ENCODE measurements at places on chromosomes 2 and 18.
A peak's percentile ranks its signal among the peaks of the same experiment; 100 is the strongest.

DNA sequence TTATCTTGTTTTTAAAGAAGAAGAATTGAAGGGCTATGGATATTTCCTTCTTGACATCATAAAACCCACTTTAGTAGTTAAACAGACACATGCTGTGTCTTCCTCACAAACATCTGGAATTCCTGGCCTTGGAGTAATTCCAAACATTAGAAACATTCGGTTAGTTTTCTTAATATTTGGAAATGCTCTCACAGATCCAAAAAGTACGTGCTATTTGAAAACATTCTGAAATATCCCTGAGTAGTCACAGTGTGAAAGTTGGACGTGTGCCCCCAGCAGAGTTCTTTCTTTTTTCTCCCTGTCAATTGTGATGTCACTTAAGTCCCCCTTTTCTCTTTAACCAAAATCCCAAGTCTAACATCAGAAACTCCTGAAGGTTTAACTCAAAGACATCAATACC lies 91.3 kb downstream of the ANTXR1 start:
- DNase-seq, result no peak

DNA sequence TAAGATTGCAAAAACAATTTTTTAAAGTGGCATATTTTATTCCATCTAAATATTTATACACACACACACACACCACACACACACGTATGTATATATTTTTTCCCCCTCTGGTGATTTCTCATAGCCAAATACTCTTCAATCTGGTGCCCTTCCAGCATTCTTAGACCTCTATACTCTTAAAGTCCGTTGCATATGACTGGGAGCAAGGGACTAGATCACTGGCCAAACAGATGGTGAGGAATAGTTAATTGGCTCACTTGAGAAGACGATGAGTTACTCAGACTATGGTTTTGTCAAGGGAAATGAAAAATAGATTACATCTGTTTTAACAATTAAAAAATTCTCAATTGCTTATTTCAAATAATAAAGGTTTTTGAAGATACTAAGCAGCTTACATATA lies 512.5 kb upstream of the LRRTM4 start:
- no peak for DNase-seq

- no peak for DNase-seq
These were observed 127.6 kb upstream of the PKDCC start for GRCh38 chr2:41920181-41920580.

- peak; percentile 64 for DNase-seq
These were observed 844.3 kb downstream of the MBD2 start for GRCh38 chr18:53380063-53380639.

DNA sequence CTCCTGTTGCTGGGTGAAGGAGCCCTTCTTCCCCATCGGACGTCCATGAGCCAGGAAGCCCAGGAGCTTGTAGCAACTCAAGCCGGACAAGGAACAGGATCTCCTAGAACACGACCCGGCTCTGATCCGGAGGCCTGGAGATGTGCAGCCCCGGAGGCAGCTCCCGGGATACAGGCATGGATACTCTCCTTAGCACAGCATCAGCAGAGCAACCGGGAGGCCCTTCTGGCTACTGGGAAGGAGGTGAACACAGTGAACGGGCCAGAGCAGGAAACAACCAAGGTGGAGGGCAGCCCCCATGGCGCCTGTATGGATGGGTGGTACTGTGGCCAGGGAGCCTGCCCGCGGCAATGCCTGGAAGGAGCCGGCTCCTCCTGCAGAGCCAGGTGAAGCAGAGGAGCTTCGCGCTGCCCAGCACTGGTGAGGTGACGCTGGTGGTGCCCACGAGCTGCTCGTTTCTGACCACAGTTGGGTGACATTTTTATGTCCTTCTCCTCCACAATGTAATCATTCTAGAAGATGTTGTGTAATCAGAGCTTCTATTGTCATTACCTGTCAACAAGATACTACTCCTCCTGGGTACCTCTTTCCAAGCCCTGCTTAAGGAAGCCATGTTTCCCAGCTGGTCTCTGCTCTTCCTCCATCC lies 94.3 kb downstream of the TWIST2 start:
- DNase-seq, result no peak

DNA sequence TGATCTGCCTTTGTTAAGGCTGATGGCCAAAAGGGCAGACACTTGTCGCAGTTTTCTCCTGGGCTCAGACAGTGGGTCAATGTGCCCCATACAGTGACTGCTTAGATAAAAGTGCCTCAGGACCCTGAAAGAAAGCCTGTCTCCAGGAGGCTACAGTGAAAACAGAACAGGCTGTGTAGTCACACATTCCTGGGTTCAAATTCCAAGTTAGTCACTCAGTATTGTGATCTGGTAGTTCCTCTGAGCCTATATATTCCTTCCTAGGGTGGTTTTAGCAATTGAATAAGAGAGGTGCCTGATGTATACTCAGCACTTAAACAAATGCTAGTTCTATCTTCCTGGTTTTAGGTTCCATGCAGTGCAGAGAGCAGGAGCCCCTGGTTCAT lies 54.4 kb downstream of the RPL37A start:
- DNase-seq, result peak; percentile 42

DNA sequence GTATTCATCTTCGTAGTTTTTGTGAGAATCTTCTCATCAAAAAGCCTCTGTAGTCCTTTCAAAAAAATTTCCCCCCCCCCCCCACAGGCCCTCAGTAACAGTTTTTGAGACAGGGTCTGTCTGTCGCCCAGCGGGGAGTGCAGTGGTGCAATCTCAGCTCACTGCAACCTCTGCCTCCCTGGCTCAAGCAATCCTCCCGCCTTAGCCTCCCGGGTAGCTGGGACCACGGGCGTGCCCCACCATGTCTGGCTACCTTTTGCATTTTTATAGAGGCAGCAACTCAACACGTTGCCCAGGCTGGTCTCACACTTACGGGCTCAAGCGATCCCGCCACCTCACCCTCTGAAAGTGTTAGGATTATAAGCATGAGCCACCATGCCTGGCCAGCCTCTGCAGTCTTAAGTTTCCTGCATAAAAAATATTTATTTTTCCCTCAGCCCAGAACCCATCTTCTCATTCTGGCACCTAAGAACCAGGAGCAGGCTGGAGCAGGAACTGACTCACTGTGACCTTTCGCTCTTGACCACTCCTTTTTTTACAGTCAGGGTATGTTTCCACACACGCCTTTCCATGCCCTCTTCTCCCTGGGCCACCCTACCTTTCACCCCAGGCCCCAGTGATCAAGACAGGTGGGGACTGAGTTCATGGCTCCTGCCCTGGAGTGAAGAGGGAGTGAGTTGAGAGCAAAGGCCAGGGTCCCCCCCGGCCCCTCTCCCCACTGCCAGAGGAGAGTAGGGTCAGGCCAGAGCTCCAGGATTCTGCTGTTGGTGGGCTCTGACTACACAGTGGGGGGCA lies 32.5 kb upstream of the NT5DC4 start:
- no peak for DNase-seq

DNA sequence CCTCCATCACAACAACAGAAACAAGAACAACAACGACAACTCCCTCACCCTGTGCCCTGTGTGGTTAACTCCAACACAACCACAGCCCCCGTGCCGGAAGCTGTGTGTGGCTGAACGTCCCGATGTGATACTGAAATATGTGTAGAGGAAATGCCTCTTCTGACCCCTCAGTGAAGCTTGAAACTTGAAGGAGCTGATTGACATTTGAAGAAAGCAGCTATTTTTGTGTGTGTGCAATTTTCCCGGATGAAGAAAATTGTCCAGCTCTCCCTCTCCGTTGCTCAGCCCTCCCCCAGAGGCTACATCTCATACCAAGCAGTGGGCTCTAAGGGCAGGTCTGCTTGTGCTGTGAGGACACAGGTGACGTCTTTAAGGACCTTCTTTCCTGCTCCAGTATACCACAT lies 173.8 kb downstream of the ICOS start:
- DNase-seq, result no peak

Data from astrocyte of the spinal cord (primary cell).